Activated CD4-positive, alpha-beta T cell treated with anti-CD3 and anti-CD28 coated beads, Interleukin-2, Interleukin-6, amounts not matched to agents 100 ng/mL and 50 ng/mL, durations not matched to agents 16 hours and 8 hours (primary cell): ENCODE measurements at places on chromosomes 4 and X.

- peak; percentile 39 for DNase-seq
These were observed 113.4 kb upstream of the FAM241A start for GRCh38 chr4:112031712-112032328.

DNA sequence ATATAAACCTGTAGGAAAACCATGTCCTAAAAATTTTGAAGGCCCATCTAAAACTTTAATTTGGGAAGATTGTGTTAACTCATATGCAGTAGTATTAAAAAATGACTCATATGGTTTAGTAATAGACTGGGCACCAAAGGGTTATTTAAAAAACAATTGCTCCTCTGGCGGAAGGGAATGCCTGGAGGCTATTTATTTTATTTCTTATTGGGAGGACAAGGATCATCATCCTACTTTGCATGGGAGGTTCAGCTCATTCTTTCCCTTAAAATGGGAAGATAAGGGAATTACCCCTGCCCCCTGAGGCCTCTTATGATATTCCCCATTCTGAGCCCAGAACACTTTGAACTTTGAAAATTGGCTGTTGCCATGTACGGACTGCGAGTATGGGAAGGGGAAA is 29.7 kb upstream of the MGST2 start:
- no peak for DNase-seq

GRCh38 chr4:78460368-78460767 is 91.2 kb upstream of the ANXA3 start:
- DNase-seq: no peak

- DNase-seq: no peak
These were observed 192.2 kb upstream of the HS3ST1 start for GRCh38 chr4:11620861-11621260.

DNA sequence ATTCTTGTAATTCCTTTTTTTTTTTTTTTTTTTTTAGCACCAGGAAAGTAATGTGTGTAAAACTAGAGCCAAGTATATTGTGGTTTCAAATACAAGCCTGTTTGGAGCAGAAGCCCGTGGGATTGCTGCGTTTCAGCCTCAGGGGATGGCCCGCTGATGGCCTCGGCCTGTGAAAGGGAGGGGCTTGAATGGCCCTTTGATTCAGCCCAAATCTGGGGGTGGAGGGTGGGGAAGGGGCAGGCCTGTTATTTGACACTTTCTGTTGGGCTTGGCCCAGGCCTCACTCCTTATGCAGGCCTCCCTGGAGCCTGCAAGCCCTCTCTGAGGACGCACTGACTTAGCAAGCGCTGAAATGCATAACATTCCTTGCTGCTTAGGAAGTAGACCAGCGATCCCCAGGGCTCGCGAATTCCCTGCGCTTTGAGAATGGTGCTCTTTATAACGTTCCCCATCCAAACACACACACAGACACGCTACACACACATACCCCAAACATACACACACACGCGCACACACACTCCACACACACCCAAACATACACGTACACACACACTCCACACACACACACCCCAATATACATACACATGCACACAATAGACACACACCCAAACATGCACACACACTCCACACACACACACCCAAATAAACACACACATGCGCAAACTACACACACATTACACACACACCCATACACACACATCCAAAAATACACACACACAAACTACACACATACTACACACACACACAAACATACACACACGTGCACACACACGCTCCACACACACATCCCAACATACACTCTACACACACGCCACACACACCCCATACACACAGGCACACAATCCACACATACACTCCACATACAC is 29.6 kb downstream of the TLR10 start:
- no peak for DNase-seq

DNA sequence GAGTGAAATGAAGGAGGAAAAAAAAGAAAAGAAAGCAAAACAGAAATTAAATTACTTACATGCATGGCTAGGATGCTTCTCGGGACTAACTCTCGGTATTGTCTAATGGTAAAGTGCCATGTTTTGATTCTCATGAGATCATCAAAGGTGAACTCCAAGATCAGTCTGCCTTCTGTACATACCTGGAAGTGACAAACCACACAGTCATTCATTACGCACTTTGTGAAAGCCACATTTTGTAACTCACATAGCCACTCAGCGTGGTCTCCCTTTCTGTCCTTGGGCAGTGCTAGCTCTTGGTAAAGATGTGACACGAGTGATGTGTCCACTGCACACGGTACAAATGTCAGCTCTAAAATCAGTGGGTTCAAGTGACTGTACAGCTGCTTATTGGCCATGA is 309.8 kb downstream of the LDB2 start:
- DNase-seq: no peak

- DNase-seq: peak; percentile 69
These were observed 87.3 kb upstream of the TET2 start for GRCh38 chr4:105059337-105059736.

GRCh38 chr4:8345053-8345945 is 75.7 kb downstream of the HTRA3 start:
- no peak for DNase-seq

DNA sequence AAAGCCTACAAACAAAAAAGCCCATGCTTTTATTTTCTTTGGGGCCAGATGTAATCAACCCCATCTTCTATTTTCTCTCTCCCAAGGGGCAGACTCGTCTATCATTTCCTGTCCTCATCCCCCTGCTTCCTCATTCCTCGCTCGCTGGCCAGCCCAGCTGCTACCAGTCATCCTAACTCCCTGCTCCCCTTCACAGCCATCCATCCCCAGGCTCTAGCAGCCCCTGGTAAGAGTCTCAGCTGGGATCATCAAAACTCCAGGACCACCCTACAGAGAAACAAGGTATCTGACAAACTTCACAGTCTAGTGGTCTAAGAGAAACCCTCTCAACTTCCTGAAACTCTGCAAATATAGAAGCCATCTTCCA is 23.6 kb downstream of the SH3KBP1 start:
- DNase-seq: no peak

DNA sequence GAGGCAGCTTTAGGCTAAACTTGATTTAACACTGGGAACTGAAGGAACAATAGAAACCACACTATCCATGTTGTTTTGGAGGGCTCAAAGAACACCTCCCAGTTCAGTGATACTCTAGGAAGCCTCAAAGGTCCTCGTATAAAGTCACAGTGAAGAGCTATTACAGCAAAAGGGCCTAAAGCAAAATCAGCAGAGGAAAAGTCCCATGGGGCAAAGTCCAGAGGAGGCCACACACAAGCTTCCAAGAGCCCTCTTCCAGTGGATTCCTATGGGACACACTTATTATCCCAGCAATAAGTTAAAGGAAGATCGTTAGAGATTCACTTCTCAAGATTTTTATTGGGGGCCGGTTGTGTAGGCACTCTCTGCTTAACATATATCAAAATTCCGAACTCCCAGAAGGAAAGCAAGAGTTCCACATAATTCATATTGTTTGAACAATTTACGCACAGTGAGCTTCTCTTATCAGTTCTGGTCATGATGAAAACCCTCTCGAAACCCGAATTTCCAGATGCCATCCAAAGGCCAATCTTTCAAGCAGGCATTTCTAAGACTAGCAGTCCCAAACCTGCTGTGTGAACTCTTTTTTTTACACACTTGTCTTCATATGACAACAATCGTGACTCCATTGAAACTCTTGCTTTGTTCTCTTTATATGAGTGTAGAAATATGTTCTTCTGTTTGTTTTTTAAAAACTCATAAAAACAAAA is 53.7 kb downstream of the ANXA5 start:
- DNase-seq: no peak

GRCh38 chrX:120725874-120726273 is 96.0 kb upstream of the C1GALT1C1 start:
- DNase-seq: no peak

GRCh38 chrX:123201720-123202119 is 17.6 kb downstream of the GRIA3 start:
- no peak for DNase-seq

DNA sequence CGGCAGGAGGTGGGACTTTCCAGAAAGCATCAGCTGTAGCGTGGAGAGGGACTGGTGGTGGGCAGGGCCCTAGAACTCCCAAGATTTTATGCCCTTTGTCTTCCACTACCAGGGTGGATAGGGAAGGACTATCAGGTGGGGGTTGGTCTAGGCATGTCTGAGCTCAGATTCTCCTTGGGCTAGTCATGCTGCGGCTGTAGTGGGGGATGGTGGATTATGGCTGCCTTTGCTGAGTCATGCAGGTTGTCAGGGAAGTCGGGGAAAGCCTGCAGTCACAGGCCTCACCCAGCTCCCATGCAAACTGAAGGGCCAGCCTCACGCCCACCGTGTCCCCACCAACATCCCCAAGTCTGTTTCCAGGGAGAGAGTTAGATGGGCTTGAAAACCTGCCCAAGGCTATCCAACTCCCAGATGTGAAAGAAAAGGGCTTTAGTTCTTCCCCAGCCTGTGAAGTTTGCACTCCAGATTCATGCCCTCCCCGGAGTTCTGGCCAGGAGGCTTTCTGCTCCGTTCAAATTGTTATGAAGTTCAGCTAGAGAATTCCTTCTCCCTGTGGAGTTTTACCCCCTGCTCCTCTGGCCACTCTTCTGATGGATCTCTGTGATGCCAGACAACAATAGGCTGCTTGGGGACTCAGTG is 13.4 kb upstream of the MEPE start:
- no peak for DNase-seq
